Left cardiac atrium (tissue), 4 donors: ENCODE measurements at places on chromosomes 1 and 21. TPM values are rescaled to one million over a fixed set of nuclear protein-coding genes. Genes with fewer than 3 reads are reported as not detected.

Gene EFNA3
- 1.1 TPM for total RNA-seq

Gene PPM1J
- 5.1 TPM for total RNA-seq

Gene EFCAB7
- total RNA-seq, result 6.1 TPM

Gene CDCA8
- 0.88 TPM for total RNA-seq

Gene MAGI3
- total RNA-seq, result 7.2 TPM

Gene ELF3
- 0.59 TPM for total RNA-seq

Gene AADACL4
- not detected for total RNA-seq

Gene BCAR3
- 12.4 TPM for total RNA-seq

Gene PALMD
- total RNA-seq, result 104 TPM

Gene CROCC
- 6.5 TPM for total RNA-seq

Gene JTB
- 89.6 TPM for total RNA-seq

Gene CTPS1
- total RNA-seq, result 18.3 TPM

Gene C4BPB
- 2.4 TPM for total RNA-seq

Gene XCL1
- not detected for total RNA-seq

Gene ACOT11
- 15.2 TPM for total RNA-seq

Gene CYB561D1
- 5.9 TPM for total RNA-seq

Gene NR5A2
- 2.1 TPM for total RNA-seq

Gene AMY1C
- total RNA-seq, result not detected

Gene STK40
- 77.8 TPM for total RNA-seq

Gene RYR2
- 446 TPM for total RNA-seq

Gene GBP6
- 0.08 TPM for total RNA-seq

Gene NUDT4B
- not detected for total RNA-seq

Gene CD2
- total RNA-seq, result 3.5 TPM

Gene ADGRL2
- 57.4 TPM for total RNA-seq

Gene LCE2B
- not detected for total RNA-seq

Gene ACKR1
- total RNA-seq, result 66.9 TPM

Gene FBXO2
- 7.9 TPM for total RNA-seq

Gene CNIH3
- total RNA-seq, result 0.88 TPM

Gene NES
- total RNA-seq, result 240 TPM

Gene CR1
- 11.3 TPM for total RNA-seq

Gene GPR25
- not detected for total RNA-seq

Gene NFASC
- 57.7 TPM for total RNA-seq

Gene DPT
- 111 TPM for total RNA-seq

Gene SFN
- 0.18 TPM for total RNA-seq

Gene RGSL1
- not detected for total RNA-seq

Gene PRDM16
- total RNA-seq, result 1.2 TPM

Gene GOLT1A
- not detected for total RNA-seq

Gene LCA5L
- 0.84 TPM for total RNA-seq

Gene KRTAP13-2
- total RNA-seq, result not detected

Gene PCSK9
- not detected for total RNA-seq

Gene SPRR3
- total RNA-seq, result not detected

Gene MYCL
- 0.76 TPM for total RNA-seq

Gene S100A5
- total RNA-seq, result not detected

Gene TNFRSF1B
- 28.5 TPM for total RNA-seq

Gene RNF207
- 38.3 TPM for total RNA-seq

Gene LHX8
- not detected for total RNA-seq

Gene SPOCD1
- 1.2 TPM for total RNA-seq

Gene C1QTNF12
- total RNA-seq, result 1.5 TPM

Gene KPNA6
- 59.3 TPM for total RNA-seq

Gene CHI3L1
- 6.1 TPM for total RNA-seq

Gene FAM167B
- 5.5 TPM for total RNA-seq
